Right lobe of liver (tissue), 6 donors: ENCODE measurements at places on chromosomes 1 and 21. TPM values are rescaled to one million over a fixed set of nuclear protein-coding genes. Genes with fewer than 3 reads are reported as not detected.

GRCh38 chr1:38775175-38775845 lies 84.3 kb downstream of the RRAGC start:
- no peak for DNase-seq

- no peak for DNase-seq
Observed at GRCh38 chr1:210882414-210883221, 251.3 kb downstream of the KCNH1 start.

GRCh38 chr1:91594383-91595055 lies 93.9 kb downstream of the CDC7 start:
- DNase-seq = no peak

Gene ICOSLG
- 2.6 TPM for total RNA-seq

Gene CELA2B
- total RNA-seq = not detected

- no peak for DNase-seq
Observed at GRCh38 chr1:233281711-233282581, 13.6 kb downstream of the PCNX2 start.
